ENCODE measurements at places on chromosomes 5 and 9.

GRCh38 chr9:2363138-2363745, 258.3 kb upstream of the VLDLR start:
- no peak for DNase-seq

DNA sequence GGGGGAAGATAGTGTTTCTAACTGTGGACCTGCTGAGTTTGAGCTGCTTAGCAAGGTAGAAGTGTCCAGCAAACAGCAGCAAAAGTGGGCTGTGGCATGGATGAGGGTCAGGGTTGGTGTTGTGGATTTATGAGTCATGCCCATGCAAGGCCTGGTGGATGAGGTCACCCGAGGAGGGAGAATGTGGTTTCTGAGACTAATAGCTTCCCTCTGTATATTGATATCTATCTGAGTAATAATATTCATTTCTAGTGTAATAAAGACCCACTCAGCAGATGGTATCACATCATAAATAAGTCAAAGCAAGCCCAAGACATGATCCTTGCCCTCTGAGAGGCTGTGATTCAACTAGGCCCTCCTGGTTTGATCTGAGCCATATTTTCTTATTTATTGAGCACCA, 597.8 kb upstream of the CLINT1 start:
- DNase-seq: no peak

DNA sequence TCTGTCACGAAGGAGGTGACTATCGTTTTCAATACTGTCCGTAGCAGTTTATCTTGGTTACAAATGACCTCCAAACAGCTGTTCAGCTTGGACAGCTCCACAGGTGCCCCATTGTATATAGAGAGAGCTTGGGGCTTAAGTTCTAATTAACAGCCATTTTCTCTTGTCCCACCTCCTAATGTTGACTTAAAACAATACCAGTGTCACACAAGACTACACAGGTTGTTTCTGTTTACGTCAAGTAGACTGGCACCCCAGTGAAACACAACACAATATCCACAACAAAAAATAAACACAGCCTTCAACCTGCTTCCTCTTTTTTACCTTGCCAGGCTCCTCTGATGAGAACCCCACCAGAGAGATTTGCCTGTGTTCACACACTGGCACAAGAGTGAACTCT, 39.8 kb upstream of the TLE1 start:
- no peak for DNase-seq

- peak; percentile 11 for DNase-seq
Observed at GRCh38 chr9:92807757-92808725, 43.4 kb upstream of the BICD2 start.

DNA sequence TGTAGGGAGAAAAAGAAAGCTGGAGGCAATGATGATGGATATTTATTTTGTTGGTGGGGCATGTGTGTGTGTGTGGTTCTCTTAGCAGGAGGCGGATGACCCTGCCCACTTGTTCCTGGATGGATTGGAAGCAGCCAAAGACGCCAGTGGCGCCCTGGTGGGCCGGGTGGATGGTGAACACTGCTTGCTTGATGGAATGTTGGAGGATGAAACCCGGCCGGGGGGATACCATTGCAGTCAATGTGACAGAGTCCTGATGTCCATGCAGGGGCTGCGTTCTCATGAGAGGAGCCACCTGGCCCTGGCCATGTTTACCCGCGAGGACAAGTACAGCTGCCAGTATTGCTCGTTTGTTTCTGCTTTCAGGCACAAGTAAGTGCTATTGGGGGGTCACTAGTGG, 69.2 kb downstream of the ZNF462 start:
- no peak for DNase-seq

- DNase-seq: no peak
Observed at GRCh38 chr9:124768750-124769548, 2.2 kb downstream of the NR6A1 start.

- no peak for DNase-seq
Observed at GRCh38 chr5:168114444-168115017, 176.9 kb upstream of the WWC1 start.

GRCh38 chr9:101462558-101462957, 27.0 kb upstream of the ALDOB start:
- DNase-seq: no peak

GRCh38 chr5:89300426-89300970, 417.5 kb upstream of the MEF2C start:
- no peak for DNase-seq

DNA sequence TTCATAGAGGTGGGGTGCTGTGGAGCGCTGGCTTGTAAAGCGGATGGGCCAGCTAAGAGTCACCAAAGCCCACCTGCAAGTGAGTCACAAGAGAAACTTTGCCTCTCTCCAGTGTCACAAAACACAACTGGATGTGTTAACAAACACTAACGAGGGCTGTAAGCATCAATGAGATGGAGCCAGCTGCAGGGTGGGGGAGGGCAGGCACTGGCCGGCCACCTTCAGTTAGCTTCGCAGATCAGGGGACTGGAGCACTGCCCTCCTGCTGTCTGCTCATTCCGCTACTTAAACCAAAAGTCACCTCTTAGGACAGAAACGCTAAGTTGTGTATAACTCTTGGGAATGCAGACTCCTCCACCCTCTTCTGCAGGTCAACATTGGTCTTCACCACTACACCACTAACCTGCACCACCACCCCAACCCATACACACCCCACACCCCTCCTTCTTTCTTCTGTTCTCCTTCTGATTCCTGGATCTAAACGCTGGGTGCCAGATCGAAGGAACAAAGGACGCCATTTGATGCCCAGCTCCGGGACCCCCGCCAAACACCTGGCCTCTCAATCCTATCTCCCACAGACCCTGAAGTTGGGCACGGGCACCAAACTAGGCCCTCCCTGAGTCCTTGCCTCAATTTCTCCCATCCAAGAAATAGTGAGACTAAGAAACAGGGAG, 2.1 kb downstream of the ARSI start:
- DNase-seq: no peak

- no peak for DNase-seq
Observed at GRCh38 chr5:151642472-151643140, 44.1 kb downstream of the SPARC start.

DNA sequence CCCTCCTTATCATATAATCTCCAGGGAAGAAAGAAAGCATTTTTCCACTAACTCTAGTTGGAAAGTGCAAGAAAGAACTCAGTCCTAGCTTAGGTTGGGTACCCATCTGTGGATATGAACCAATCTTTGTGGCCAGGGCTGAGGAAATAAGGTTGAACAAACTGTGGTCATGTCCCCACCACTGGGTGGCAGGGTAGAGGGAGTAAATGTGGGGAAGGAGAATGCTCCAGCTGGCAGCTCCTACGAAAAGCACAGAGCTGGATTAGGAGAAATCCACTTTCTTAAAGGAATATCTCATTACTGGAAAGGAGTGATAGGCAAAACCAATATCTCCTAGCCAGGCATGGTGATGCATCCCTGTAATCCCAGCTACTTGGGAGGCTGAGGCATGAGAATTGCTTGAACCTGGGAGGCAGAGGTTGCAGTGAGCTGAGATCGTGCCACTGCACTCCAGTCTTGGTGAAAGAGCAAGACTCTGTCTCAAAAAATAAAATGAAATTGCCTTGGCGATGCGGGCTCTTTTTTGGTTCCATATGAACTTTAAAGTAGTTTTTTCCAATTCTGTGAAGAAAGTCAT, 175.1 kb downstream of the CCDC192 start:
- no peak for DNase-seq

- no peak for DNase-seq
Observed at GRCh38 chr9:130962418-130963316, 23.6 kb upstream of the FIBCD1 start.

GRCh38 chr9:82091610-82092009, 103.0 kb downstream of the SPATA31D1 start:
- DNase-seq: no peak

DNA sequence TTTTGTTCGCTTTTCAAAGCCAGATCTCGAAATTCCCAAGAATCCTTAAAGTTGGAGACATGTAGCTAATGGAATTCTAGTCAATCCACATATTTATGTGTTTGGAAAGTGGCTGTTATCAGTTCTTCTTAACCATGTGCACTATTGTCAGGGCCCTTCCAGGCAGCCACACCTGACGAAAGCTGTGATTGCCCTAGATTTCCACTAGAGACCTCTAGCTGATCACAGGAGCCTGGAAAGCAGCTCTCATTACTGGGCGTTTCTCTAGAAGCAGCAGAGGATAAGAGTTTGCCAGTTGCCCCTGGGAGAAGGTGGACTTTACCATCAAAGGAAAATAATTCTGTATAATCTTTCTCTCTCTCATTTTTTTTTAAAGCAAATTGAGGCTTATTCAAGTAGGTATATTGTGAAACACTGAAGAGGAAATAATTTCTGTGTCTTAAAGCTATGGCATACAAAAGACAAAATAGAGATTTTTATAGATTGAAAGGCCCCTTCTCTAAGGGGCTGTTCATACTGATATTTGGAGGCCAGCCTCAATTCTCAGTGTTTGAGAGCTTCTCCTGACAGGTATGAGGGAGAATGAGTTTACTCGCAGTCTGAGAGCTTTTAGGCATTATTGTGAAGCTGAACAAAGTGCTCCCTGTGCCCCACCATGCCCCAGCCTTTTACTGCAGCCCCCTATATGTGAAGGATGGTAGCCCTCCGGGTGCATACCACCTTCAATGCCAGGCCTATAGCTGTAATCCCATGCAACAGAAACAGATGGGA, 405.4 kb upstream of the ACTBL2 start:
- no peak for DNase-seq

DNA sequence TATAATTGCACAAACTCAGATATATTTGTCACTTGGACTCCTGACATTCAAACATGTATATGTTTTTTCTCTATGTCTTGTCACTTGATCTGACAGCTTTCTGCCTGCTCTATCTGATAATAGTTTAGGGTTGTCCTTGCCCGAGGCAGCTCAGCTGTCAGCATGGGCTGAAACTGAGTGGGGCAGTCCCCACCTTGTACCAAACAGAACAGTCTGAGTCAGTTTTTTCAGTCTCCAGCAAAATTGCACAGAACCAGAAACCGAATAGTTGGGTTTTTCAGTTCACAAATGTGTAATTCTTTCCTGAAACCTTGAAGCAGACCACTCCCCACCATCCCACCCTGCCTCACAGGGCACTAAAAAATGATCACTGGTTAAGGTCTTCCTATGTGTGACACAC, 9.5 kb upstream of the HAND1 start:
- no peak for DNase-seq

- no peak for DNase-seq
Observed at GRCh38 chr5:134584662-134585061, 48.0 kb downstream of the SAR1B start.

GRCh38 chr5:67998709-67999261, 216.8 kb upstream of the PIK3R1 start:
- DNase-seq: no peak

GRCh38 chr9:135146241-135146640, 58.8 kb downstream of the OLFM1 start:
- no peak for DNase-seq

DNA sequence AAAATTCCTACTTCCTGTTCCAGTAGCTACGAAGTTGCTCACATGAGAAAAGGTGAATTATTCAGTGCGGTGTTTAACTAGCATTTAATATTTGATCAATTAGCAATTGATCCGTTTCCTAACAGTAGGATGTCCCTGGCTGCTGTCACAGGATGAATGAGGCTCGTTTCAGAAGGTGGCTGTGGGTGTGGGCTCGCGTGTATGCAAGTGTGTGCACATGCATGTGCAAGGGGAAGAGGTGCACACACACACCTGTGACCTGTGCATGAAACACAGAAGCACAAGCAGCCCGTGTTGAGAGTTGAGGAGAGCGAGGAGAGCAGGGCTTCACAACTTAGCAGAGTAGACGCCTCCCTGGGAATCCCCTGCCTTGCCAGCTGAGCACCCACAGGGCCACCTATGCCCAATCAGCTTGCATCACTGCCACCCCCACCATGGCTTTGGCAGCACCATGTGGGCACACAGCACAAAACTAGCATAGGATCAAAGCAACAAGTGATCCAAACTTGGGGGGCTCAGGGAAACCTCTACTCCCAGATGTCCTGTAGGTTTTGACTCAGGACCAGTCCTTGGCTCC, 107.2 kb downstream of the C5orf15 start:
- no peak for DNase-seq

- no peak for DNase-seq
Observed at GRCh38 chr9:137907776-137908175, 30.2 kb downstream of the CACNA1B start.

GRCh38 chr5:147305147-147305546, 70.3 kb downstream of the STK32A start:
- no peak for DNase-seq

DNA sequence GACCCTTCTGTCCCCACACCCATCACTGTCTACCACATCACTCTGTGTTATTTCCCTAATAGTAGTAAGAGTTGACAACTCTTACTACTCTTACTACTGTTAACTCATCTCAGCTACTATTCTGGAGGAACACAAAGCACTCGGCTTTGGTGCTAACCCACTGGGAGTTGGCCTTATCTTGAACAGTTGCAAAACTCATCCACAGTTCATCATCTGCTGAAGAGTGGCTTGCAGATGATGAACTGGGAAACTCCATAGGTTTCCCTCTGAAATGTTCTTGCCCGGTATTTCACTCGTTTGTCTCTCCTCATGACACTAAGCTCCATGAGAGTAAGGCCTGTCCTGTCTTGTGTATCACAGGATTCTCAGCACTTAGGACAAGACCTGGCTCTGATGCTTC, 221.4 kb downstream of the NR3C1 start:
- DNase-seq: no peak

DNA sequence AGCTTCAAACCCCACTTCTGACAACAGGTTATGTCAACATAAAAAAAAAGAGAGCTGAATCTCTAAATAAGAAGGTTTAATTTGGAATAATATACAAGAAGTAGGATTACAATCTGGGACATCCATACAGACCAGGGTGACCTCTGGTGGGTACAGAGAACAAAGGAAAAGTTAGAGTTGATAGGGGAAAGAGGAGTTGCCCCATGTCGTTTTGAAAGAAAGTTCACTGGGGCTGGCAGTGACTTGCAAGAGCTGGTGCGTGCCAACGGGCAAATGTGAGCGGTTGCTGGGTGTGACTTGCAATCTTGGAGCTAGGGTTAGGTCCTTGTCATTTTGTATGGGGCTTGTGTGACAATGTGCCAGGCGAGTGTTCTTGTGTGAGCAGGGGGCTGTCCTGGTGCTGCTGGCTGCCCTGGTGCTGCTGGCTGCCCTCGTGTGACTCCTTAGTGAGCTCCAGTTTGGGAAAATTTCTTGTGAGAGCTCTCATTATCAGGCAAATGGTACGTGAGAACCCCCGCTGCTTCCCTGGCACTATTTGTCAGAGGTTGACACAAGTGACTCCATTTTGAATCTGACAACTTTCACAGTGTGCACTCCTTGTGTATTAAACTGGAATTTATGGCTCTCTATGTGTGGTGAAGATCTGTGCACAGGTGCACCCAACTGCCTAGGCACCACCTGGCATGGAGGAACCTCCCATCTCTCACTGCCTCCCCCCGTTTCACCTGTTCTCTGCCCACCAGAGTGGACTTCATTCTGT, 69.8 kb downstream of the UBE2QL1 start:
- DNase-seq: no peak

- DNase-seq: no peak
Observed at GRCh38 chr5:170429014-170429413, 39.8 kb upstream of the KCNMB1 start.

- no peak for DNase-seq
Observed at GRCh38 chr9:107276966-107277710, 5.9 kb upstream of the RAD23B start.

GRCh38 chr5:176830995-176831423, 20.6 kb downstream of the UNC5A start:
- no peak for DNase-seq

Measured in stimulated activated CD4-positive, alpha-beta T cell treated with anti-CD3 and anti-CD28 coated beads, Interleukin-4, amount 100 ng/mL, for 4 hours (primary cell).